Stimulated activated CD8-positive, alpha-beta memory T cell treated with anti-CD3 and anti-CD28 coated beads, Interleukin-4, amount 100 ng/mL, for 1 hour (primary cell): ENCODE measurements at places on chromosomes 5 and 9.

DNA sequence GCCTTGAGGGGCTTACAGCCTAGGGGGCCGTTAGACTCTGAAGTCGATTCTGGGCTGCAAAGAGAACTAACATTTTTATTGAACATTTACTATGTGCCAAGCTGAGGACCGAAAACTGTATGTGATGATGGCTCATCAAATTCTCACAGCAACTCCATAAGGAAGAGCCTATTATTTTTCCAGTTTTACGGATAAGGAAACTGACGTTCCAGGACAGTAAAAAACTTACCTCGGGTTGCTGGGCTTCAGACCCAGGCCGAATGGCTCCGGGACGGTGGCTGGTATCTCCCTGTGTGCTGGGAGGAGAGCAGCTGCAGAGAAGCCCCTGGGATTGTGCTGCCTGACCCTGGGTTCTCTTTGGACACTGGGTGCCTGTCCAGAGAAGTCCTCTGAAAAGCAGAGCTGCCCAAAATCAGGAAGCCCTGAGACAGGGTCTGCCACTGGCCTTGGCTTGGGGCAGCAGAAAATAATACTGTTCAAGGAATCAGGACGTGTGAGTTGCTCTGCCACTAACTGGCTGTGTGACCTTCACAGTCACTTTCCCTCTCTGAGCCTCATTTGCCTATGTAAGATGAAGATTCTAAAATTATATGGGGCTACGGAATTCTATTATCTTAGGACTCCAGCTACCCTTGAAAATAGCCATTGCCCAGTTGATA is 116.3 kb upstream of the CPEB4 start:
- DNase-seq, result no peak

GRCh38 chr9:12735665-12736064 is 39.2 kb upstream of the LURAP1L start:
- no peak for DNase-seq

- no peak for DNase-seq
These were observed 1.5 kb downstream of the MEIKIN start for GRCh38 chr5:131943916-131944315.

DNA sequence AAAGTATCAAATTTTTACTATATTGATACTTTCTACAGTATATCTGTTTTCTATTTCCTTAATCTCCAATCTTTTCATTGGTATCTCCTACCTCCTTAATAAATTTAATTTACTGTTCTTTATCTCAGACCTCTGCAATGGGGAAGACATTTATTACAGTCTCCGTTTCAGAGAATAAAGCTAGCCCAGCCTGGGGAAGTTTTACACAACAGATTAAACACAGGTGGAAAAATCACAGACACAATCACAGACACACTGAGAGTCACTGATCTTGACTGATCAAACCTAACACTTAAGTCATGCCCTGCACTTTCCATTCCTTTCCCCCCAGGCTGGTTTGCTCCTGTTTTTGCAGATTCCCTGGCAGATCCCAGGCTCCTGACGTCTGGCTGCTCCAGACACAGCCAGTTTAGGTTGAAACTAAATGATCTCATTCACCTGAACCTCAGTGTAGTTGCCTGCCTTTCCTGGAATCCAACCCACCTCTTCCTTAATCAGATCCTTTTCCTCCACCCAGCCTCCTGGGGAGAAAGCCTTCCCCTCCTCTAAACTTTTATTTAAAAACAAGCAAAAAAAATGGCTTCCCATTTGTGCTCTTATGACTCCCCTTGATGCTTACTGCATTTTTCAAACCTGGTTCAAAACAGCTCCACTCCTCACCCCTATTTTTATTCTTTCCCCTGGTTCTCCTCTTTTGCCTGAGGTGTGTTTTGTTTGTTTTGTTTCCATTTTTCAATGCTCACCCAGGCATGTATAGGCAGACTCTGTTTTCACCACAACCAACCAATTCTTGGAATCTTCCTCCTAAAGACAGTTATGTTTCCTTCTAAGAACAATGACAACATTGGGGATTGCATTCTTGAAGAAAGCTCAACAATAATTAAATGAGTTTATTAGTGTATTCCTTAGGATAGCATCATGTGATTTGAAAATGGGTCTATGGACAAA is 29.5 kb upstream of the OSMR start:
- no peak for DNase-seq

DNA sequence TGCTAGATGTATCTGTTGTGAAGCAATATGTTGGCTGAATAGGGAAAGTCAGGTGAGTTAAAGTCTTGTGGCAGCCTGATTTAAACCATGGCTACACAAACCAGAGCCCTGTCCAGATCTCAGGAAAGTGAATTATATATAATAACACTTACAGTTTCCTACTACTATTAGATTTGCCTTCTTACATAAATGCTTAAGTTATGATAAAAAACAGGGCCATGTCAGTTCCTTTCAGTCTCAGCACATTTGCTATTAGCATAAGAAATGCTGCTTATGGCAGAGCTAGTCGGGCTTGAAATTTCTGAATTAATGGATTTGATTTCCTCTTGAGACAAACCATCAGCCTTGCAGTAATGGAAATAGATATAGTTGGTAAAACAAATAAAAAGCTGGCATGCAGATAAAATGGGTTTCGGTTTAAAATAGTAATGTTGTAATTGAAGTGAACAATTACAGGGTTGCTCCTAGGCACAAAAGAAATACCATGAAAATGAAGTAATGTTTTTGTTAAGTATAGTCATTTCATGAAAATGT is 664.2 kb upstream of the ZNF608 start:
- DNase-seq, result no peak

GRCh38 chr5:74282490-74282889 is 358.0 kb downstream of the ENC1 start:
- no peak for DNase-seq

- DNase-seq, result no peak
These were observed 48.6 kb downstream of the UGCG start for GRCh38 chr9:111945216-111945615.

DNA sequence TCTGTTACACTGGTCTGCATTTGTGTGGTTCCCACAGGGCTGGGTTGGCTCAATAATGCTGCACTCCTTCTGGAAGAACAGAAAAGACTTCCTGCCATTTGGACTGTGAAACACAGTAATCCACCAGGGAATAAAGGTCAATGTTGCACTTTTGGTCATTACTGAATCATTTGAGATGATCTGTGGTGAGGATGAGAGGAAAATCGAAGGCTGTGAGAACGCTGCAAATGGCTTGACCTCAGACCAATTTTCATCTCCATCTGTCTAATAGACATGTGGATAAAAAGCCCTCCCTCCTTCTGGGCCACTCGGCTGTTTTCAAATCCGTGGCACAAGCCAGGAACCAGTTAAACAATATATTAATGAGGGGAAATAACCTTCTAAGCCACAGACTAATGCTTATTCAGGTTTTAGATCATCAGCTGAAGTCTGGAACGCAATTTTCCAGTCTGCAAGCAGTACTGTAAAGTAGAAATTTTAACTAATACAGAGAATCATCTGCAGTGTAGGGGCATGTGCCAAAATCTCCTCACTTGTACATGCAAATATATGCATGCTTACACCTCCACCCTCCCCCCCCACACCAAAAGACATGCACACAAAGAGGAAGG is 20.2 kb downstream of the TLE1 start:
- DNase-seq, result no peak

DNA sequence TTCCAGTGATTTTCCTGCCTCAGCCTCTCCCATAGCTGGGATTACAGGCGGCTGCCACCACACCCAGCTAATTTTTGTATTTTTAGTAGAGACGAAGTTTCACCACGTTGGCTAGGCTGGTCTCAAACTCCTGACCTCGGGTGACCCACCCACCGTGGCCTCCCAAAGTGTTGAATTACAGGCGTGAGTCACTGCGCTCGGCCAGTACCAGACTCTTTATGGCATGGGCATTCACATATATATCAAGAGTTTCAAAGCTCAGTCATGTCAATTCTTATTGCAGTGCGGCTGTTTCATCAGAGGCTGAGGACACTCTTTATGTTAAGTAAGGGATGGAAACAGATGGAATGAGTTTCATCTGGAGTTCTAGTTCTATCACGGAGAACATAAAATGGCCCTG is 315.2 kb upstream of the CDH6 start:
- no peak for DNase-seq

DNA sequence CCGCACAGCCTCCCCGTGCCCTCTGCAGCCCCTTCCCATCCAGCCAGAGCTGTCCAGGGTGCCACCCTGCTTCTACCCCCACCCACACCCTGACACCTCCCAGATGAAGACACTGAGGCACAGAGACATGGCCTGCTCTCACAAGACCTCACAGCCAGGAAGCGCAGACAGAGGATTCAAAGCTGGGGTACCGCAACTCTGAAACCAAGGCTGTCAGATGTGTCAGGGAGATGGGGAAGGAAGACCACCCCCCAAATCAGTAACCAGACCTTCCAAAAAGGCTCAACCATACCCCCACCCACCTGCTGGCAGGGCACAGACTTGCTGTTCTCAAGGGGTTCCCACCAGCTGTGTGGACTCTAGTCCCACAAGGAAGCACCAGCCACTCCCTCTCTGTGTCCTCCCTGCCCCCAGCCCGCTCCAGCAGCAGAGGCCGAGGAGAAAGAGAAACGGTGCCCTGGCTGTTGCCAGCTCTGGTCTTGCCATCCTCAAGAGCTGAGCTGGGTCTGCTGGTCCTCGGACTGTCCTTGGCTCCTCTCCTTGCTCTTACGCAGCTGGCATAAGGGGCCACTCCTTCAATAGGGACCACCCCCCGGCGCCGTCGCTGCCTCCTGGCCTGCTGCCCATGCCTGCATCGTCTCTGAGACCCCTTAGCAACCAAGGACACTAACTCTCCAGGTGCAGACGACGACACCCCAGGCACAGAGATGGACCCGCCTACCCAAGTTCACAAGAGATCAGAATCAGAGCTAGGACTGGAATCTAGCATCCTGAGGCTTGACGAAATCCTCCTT is 699 bp downstream of the AKNA start:
- no peak for DNase-seq

GRCh38 chr5:22541037-22541436 is 312.1 kb downstream of the CDH12 start:
- no peak for DNase-seq
